ENCODE measurements at places on chromosomes 3 and 15.

GRCh38 chr3:131110087-131110486 is 83.4 kb downstream of the NEK11 start:
- no peak for DNase-seq

DNA sequence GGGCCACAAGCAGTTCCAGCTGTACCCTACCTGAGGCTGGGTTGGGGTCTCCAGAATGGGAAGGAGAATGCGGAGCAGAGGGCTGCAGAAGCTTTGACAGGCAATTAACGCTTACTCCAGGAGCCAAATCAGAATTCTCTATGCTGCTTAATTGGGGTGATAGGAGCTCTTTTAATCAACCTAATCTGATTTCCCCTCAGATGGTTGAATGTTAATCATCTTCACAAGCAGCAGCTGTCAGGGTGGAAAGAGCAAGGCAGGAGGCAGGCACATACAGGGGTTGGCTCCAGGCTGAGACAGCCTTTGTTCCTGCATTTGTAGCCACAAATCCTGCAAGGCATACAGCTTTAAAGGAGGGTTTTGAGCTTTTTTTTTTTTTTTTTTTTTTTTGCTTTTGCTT is 2.6 kb downstream of the CILP start:
- DNase-seq = no peak

GRCh38 chr3:82129221-82129801 is 367.9 kb upstream of the GBE1 start:
- no peak for DNase-seq

GRCh38 chr3:150787741-150788370 is 24.9 kb upstream of the SIAH2 start:
- DNase-seq = peak; percentile 74

- peak; percentile 80 for DNase-seq
Observed at GRCh38 chr15:34588046-34588674, 4.7 kb upstream of the GOLGA8B start.

DNA sequence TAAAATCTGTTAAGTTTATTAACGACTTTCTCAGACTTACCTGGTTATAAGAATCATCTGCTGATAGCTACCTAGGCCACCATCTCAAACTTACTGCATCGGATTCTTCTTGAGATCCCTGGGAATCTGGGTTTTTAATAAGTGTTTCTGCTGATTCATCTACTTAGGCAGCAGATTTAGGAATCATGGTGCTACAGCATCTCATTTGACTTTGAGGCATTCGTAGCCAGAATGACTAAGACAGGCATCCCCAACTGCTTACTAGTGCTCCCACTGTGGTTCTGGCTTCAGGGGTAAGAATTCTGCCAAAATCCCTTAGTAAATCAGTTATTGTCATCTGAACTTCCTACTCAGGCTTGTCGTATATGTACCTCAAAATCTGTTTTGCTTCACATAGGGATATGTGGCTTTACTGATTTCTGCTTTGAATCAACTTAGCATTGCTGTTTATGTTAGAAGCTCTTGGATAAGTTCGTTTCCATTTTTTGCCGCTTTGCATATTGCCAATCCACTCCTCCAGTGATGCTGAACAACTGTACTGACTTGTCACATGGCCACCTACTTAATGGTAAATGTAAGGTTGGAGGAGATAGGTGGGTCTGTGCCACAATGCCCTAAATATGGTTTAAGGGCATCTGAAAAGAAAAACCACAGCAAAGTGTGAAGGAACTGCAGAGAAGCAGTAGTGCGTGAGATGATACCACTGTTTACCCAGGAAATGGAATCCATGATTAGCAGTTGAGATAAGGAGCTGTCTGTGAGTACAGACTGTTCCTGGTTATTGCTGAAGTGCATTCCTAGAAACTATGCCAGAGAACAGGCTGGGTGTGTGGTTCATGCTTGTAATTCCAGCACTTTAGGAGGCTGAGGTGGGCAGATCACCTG is 60.3 kb downstream of the MAP6D1 start:
- DNase-seq = no peak

DNA sequence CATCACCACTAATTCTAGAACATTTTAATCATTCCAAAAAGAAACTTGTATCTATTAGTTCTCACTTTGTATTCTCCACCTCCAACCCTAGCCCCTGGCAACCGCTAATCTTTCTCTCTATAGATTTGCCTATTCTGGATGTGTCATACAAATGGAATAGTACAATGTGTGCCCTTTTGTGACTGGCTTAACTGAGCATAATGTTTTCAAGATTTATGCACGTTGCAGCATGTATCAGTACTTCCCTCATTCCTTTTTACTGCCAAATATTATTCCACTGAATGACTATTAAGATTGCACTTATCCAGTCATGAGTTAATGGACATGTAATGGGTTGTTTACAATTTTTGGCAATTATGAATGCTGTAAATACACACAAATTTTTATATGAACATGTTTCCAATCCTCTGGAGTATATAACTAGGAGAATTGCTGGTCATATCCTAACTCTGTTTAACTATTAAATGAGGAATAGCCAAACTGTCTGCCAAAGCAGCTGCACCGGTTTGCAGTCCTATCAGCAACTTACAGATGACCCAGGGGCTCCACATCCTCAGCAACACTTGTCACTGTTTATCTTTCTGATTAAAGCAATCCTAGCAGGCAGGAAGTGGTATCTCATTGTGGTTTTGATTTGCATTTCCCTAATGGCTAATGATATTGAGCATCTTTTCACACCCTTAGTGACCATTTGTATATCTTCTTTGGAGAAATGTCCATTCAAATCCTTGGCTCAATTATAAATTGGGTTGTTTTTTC is 42.9 kb downstream of the DCUN1D1 start:
- peak; percentile 22 for DNase-seq

DNA sequence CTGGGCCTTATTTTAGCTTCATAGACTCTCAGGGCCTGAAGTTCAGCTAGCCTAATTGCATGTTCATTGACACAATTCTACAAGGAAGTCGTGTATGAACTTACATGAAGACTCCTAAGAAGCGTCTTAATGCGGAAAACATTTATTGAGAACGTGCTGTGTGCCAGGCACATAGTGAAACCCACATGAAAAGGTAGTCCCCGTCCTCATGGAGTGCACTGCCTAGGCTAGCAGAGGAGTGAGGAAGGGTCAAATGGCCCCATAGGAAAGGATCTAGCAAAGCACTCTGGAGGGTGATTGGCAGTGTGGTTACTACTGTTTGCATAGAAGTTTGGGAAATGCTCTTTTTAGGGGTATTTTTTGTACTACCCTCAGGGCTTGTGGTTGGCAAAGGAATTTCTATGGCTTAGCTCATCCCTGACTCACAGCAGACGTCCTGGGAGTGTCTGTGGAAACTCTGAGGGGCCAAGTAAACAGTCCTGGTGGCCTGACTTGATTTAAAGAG is 854 bp upstream of the NPTN start:
- DNase-seq = no peak

DNA sequence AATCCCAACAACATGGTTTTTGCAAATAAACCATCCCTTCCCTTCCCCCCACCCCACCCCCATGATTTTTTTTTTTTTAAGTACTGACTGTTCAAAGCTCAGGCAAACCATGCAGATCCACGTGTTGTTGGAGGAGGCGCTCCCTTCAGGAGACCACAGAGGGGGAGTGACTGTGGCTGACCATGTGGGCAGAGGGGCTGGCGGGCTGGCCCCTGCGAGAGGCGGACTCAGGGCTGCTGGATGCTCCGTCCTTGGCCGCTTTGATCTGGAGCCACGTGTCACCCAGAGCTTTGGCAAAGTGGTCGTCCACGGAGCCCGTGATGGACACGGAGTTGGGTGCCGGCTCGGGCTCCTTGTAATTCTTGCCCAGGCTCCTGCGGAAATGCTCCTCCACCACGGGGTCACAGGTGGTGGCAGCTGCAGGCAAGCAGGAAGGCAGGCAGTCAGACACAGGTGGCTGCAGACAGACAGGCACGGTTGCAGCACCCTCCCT is 85.3 kb downstream of the VGLL4 start:
- DNase-seq = no peak

GRCh38 chr15:69314131-69314530 is 15.4 kb downstream of the PAQR5 start:
- DNase-seq = no peak

DNA sequence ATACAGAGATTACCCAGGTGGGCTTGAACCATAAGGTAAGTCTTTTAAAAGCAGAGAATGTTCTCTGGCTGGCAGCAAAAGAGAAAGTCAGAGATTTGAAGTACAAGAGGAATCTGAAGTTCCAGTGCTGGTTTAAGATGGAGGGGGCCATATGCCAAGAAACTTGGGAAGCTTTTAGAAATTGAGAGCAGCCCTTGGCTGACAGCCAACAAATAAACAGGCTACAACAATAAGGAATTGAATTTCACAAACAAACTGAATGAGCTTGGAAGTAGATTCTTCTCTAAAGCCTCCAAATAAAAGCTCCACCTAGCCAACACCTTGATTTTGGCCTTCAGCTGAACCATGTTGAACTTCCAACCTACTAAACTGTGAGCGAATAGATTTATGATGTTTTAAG is 85.7 kb downstream of the TRIM42 start:
- no peak for DNase-seq

DNA sequence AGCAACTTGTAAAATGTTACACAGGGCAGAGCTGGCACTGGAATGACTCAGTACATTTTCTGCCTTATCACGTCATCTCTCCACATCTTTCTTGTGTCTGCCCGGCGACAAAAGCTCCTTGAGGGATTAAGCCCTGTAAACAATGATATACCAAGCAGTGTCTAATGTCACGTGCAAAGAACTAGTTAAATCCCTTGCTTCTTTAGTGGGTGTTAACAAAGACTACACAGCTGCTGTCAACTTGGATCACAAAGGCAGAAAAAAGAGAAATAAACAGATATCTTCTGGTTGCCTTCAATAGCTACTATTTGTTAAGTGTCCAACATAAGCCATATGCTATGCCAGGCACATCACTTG is 48.1 kb upstream of the FRMD4B start:
- no peak for DNase-seq

DNA sequence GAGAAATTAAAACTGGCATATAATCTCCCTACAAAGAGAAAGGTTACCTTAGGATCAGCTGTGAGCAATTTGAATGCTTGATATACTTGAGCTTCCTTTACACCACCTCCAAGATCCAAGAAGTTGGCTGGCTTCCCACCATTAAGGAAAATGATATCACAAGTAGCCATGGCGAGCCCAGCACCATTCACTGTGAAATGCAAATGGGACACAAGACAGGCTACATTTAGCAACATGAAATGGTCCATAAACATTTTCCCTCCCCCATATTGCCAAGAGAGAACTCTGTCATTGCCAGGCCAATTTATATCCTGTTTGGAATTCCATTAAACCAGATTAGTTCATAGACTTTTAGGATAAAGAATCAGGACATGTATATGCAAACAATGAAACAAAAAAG is 158.7 kb downstream of the SUCLG2 start:
- DNase-seq = no peak

DNA sequence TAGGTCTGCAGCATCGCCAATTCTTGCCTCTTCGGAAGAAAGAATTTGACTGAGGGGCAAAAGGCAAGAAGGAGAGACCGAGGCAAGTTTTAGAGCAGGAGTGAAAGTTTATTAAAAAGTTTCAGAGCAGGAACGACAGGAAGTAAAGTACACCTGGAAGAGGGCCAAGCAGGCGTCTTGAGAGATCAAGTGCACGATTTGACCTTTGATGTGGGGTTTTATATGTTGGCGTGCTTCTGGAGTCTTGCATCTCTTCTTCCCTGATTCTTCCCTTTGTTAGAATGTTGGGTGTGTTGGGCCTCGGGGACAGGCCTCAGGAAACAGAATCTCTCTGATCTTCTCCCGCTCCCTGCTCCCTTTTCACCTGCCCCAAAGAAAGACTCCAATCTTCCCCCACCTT is 40.6 kb upstream of the FLNB start:
- peak; percentile 4 for DNase-seq

DNA sequence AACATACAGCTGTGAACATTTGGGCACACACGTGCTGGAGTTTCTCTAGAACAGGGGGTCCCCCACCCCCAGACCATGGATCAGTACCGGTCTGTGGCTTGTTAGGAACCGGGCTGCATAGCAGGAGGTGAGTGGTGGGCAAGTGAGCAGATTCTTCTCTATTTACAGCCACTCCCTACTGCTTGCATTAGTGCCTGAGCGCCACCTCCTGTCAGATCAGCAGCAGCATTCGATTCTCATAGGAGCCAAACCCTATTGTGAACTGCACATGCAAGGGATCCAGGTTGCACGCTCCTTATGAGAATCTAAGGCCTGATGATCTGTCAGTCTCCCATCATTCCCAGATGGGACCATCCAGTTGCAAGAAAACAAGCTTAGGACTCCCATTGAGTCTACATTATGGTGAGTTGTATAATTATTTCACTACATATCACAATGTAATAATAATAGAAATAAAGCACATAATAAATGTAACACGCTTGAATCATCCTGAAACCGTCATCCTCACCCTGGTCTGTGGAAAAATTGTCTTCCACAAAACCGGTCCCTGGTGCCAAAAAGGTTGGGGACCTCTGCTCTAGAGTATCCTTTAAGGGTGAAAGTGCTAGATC is 25.8 kb downstream of the CHRM5 start:
- DNase-seq = no peak

DNA sequence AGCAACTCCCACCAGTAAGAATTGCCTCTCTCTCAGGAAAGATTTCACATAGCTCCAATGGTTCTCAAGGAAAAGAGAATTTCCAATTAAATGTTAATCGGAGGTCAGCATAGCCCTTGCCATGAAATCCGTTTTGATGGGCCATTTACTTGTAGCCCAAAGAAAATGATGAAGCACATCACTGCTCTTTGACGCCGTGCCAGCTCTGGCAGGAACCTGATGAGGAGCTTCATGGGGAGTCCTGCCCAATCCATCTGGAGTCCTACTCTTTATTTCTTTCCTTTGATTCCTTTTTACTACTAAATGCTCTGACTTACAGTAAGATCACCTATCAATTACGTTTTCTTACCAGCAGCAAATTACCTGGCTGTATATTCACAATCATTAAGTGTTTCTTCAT is 84.7 kb downstream of the FGF12 start:
- no peak for DNase-seq

DNA sequence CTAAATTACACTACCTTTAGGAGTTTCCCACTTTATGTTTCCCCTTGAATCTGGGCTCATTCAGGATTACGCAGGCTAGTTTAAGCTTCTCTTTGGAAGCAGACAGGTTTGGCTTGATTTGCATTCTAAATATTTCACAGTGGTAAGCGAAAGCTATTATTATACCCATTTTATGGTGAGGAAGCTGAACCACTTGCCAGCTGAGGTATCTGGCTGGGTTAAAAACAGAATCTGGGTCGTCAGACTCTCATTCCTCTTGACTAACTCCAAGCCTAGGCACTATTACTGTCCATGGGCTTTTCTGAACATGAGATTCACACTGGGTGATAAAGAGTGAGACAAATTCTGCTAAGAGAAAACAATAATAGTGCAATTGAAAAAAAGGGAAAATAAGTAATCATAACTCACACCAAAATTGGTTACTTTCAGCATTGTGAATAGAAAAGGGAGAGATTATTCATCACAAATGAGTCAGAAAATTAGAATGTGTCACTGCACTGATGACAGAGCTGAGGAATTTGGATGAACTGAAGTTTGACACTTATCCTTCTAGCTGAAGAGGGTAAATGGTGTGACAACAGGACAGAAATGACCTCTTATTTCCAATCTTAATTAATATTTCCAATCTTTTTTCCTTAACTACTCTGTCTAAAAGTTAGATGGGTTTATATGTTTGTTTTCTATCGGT is 211.3 kb downstream of the TIGIT start:
- DNase-seq = no peak

GRCh38 chr3:115855911-115856310 is 232.6 kb downstream of the GAP43 start:
- no peak for DNase-seq

Measured in CD4-positive, alpha-beta T cell treated with Interleukin-17A for 1 hour (primary cell).